Smooth muscle cell of the pulmonary artery (primary cell): ENCODE measurements at places on chromosomes 7 and 10. TPM values are rescaled to one million over a fixed set of nuclear protein-coding genes. Genes with fewer than 3 reads are reported as not detected.

PDGFA gene
- 61.0 and 91.5 TPM in 2 replicates for total RNA-seq

NME8 gene
- total RNA-seq, result not detected in 2 replicates

ITPRID1 gene
- not detected in 2 replicates for total RNA-seq

CTTNBP2 gene
- 1.2 and 1.9 TPM in 2 replicates for total RNA-seq

CPXM2 gene
- total RNA-seq, result 114 and 160 TPM in 2 replicates

CALCR gene
- total RNA-seq, result not detected in 2 replicates

LRIT1 gene
- not detected in 2 replicates for total RNA-seq

AGAP3 gene
- 31.9 and 61.6 TPM in 2 replicates for total RNA-seq

HMX2 gene
- total RNA-seq, result not detected in 2 replicates

ZCWPW1 gene
- total RNA-seq, result 1.0 and 1.4 TPM in 2 replicates

SFTPD gene
- 0.13 TPM in 1 of 2 replicates, not detected in the other for total RNA-seq

PSAP gene
- total RNA-seq, result 1,716 and 2,333 TPM in 2 replicates

ICA1 gene
- 0.13 and 0.52 TPM in 2 replicates for total RNA-seq

NDUFA5 gene
- total RNA-seq, result 16.7 and 30.4 TPM in 2 replicates

MYH16 gene
- total RNA-seq, result not detected in 2 replicates

ZNF804B gene
- not detected in 2 replicates for total RNA-seq

PAPOLB gene
- 0.07 and 0.39 TPM in 2 replicates for total RNA-seq

SEMA3D gene
- total RNA-seq, result 11.8 and 22.5 TPM in 2 replicates

DDIT4 gene
- total RNA-seq, result 432 and 503 TPM in 2 replicates

VSTM2A gene
- total RNA-seq, result not detected in 2 replicates

LMOD2 gene
- total RNA-seq, result not detected in 2 replicates

OR2A2 gene
- not detected in 2 replicates for total RNA-seq

CYP17A1 gene
- total RNA-seq, result not detected in 2 replicates

HPSE2 gene
- not detected in 2 replicates for total RNA-seq

SEMA3E gene
- total RNA-seq, result 0.13 and 0.79 TPM in 2 replicates

CPVL gene
- total RNA-seq, result 0.20 TPM in 1 of 2 replicates, not detected in the other

GCK gene
- total RNA-seq, result 1.0 and 1.4 TPM in 2 replicates

ANKRD61 gene
- 0.13 TPM in 1 of 2 replicates, not detected in the other for total RNA-seq

PAX4 gene
- total RNA-seq, result not detected in 2 replicates

NEBL gene
- 0.65 TPM in 1 of 2 replicates, not detected in the other for total RNA-seq

LBX1 gene
- total RNA-seq, result not detected in 2 replicates

CDK6 gene
- 36.5 and 48.9 TPM in 2 replicates for total RNA-seq

ZNF503 gene
- total RNA-seq, result 12.8 and 19.7 TPM in 2 replicates

POLD2 gene
- total RNA-seq, result 91.0 and 92.2 TPM in 2 replicates

CYP26C1 gene
- 0.07 and 0.10 TPM in 2 replicates for total RNA-seq

CNPY1 gene
- total RNA-seq, result not detected in 2 replicates

COBL gene
- total RNA-seq, result not detected in 2 replicates

KNDC1 gene
- total RNA-seq, result 0.65 and 0.86 TPM in 2 replicates

RSBN1L gene
- total RNA-seq, result 11.9 and 13.3 TPM in 2 replicates

MOGAT3 gene
- total RNA-seq, result not detected in 2 replicates

WEE2 gene
- total RNA-seq, result not detected in 2 replicates

SPDYE6 gene
- not detected in 2 replicates for total RNA-seq

LIPF gene
- total RNA-seq, result not detected in 2 replicates

NT5C2 gene
- 69.8 and 71.2 TPM in 2 replicates for total RNA-seq

HOXA3 gene
- total RNA-seq, result 4.4 and 5.8 TPM in 2 replicates
